ENCODE measurements at places on chromosomes 4 and X.

DNA sequence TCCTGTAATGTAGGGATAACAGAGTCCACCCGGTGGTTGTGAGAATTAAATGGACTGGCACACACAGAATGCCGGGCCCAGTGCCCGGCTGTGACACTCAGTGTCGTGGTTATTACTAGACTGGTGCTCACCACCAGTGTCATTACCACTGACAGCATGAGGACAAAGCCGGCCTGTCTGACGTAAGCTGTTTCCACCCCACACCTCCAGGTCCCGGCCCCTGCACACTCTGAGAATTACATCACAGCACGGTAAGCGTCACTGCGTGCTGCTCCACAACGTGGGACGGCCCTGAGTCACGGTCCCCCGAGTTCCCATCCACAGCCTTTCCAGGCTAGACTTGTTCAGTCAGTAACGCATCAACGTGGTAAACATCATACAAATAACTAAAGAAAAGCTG, 22.9 kb downstream of the FAT1 start:
- DNase-seq: no peak

- no peak for DNase-seq
Observed at GRCh38 chr4:21893136-21893535, 55.4 kb downstream of the KCNIP4 start.

- DNase-seq: no peak
Observed at GRCh38 chr4:119536572-119537528, 91.8 kb downstream of the PDE5A start.

DNA sequence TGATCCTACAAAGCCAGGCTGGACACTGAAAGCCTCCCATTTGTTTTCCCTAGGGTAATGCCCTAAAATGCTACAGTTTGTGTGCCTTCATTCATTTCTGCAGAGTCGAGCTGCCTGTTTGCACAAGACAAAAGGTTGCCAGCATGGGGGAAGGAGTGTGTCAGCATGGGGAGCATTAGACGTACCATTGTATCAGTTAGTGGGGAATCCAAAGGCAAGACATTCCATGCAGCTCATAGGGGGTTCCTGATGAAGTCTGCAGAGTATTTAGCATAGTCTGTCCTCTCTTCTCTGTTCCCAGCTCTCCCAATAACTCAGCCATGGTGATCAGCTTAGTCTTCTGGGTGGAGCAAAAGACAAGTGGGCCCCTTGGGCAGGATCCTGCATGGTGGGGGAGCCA, 276.9 kb upstream of the PCDH7 start:
- no peak for DNase-seq

- DNase-seq: no peak
Observed at GRCh38 chrX:18422325-18422724, 3.1 kb upstream of the CDKL5 start.

- peak; percentile 76 for DNase-seq
Observed at GRCh38 chrX:45850775-45851433, 650.2 kb upstream of the DIPK2B start.

GRCh38 chrX:9492901-9493300, 28.0 kb downstream of the TBL1X start:
- no peak for DNase-seq

GRCh38 chrX:37785569-37785968, 5.7 kb downstream of the CYBB start:
- DNase-seq: no peak

GRCh38 chr4:23746027-23746426, 143.8 kb downstream of the PPARGC1A start:
- DNase-seq: no peak
